ENCODE measurements at places on chromosomes 11 and 22.

- no peak for DNase-seq
Observed at GRCh38 chr22:49412236-49412635, 415.4 kb downstream of the BRD1 start.

DNA sequence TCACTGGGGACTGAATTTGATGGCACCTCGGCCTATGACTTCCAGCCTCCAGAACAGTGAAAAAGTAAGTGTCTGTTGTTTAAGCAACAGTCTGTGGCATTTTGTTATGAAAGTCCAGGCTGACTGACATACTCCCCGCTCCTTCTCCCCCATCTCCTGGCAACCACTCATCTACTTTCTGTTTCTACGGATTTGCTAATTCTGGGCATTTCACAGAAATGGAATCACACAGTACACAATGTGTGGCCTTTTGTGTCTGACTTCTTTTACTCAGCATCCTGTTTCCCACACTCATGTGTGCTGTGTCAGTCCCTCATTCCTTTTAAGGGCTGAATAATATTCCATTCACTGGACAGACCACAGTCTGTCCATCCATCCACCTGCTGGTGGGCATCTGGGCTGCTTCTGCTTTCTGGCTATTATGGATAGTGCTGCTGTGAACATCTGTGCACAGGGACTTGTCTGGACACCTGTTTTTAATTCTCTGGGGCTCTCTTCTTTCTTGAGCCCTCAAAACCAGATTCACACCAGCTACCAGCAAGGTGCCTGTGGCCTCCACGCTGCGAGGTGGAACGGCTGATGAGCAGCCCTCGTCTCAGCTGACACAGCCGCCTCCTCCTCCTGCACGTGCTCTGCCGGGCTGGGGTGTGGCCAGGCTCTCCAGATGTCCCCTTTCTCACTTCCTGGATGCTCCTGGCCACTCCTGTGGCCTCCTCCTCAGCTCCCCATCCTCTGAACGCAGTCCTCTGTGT lies 333.1 kb downstream of the CTTN start:
- DNase-seq: no peak

GRCh38 chr11:120131941-120132644 lies 5.8 kb downstream of the TRIM29 start:
- no peak for DNase-seq

GRCh38 chr11:10797001-10797400 lies 11.7 kb downstream of the EIF4G2 start:
- DNase-seq: no peak

GRCh38 chr11:75663808-75664207 lies 5.0 kb downstream of the MAP6 start:
- no peak for DNase-seq

DNA sequence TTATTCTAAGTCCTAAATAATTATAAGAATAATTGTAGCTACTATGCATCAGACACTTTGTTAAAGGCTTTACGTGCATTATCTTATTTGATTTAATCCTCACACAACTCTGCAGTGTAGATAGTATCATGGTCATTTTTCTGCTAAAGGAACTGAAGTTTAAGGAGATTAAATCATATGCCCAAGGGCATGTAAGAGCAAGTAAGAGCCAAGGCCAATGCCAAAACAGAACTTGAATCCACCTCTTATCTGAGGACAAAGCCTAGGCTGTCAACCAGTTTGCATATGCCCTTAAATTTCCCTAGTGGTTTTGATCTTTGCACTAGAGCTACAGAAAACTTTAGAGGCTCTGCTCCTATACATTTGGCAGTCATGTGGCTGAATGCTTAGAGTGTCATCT lies 65.6 kb upstream of the OR5AK2 start:
- no peak for DNase-seq

DNA sequence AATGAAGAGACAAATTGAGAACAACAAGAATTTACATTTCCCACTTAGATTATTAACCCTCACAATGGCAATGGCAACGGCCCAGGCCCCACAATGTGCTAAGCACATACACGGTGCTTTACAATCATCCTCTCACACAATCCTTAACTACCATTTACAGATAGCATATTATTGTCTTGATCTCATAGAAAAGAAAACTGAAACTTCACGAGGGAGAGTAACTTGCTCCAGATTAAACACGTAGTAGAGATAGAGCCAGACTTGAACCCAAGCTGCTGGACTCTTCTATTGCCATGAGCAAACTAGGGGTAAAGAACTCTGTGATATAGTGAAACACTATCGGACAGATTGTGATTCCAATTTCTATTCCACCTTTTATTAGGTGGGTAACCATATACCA lies 665.1 kb downstream of the DLG2 start:
- DNase-seq: no peak

GRCh38 chr22:27460591-27461347 lies 340.8 kb downstream of the MN1 start:
- no peak for DNase-seq

- no peak for DNase-seq
Observed at GRCh38 chr11:117560780-117561530, 233.3 kb downstream of the CEP164 start.

DNA sequence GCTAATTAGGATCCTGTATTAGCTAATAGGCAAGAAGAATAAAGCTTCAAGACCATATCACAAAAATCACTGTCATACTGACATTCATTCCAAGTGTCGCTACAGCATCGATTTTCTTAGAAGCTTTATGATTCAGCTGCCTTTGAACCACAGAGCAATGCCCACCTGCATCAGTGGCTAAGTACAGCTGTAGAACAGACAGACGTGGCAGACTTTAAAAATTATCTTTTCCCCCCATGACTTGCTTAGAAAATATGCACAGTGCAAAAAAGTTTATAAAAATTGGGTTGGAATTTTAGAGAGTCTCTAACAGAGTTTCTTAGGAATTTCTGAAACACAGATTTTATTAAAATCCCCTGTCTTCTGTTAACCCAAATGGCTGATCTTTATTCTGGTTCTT lies 120.8 kb downstream of the CADM1 start:
- DNase-seq: no peak

DNA sequence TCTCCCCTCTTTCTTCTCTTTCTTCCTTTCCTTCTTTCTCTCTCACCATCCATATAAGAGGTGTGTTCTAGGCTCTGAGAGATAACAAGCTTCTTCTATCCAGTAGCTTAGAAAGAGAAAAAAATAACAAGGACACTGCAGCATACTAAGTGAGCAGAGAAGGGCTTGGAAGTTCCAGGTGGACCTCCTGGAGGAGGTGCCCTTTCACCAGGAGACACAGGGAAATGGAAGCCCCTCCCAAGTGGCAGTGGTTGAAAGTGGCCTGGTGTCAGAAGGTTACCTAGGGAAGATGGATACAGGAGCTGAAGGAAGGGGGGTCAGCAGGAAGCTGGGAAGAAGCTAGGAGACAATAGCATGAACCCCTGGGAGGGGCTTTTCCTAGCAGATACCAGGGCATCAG lies 5.5 kb downstream of the DCHS1 start:
- no peak for DNase-seq

GRCh38 chr22:46390652-46391301 lies 55.3 kb downstream of the TRMU start:
- DNase-seq: no peak

GRCh38 chr11:100703801-100704575 lies 16.9 kb downstream of the ARHGAP42 start:
- DNase-seq: no peak

- DNase-seq: no peak
Observed at GRCh38 chr22:21599053-21599893, 30.5 kb downstream of the YDJC start.

- DNase-seq: no peak
Observed at GRCh38 chr11:128399251-128400121, 187.9 kb downstream of the ETS1 start.

- DNase-seq: peak; percentile 12
Observed at GRCh38 chr11:4134806-4135205, 40.2 kb downstream of the RRM1 start.

DNA sequence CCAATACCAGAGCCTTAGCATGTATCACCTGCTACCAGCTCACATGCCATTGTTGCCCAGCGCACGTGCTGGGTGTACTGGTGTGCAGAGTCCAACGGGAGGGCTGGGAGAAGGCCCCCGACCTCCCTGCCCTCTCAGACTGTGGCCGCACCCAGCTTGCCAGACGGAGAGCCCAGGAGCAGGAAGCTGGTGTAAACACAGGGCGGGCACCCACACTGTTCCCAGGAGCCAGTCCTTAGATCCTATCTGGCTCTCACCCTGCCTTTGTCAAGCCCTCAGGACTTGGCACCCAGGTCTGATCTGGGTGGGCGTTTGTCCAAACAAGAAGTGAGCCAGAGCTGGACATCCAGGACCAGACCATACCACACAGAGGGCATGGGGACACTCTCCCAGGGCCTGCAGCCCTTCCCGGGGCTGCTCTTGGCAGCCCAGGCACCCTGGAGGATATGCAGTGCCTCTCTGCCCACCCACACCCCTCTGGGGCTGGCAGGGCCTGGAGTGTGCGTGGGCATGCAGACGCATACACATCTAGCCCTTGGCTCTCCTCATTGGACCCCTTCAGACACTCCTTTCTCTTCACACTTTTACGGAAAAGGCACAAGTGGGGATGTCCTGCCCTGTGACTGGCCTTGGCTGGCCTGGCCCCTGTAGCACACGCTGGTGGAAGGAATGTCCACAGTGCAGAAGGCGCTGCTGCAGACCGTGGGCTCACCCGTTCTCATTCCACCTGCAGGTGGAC lies 19.9 kb upstream of the CLDN5 start:
- DNase-seq: no peak

DNA sequence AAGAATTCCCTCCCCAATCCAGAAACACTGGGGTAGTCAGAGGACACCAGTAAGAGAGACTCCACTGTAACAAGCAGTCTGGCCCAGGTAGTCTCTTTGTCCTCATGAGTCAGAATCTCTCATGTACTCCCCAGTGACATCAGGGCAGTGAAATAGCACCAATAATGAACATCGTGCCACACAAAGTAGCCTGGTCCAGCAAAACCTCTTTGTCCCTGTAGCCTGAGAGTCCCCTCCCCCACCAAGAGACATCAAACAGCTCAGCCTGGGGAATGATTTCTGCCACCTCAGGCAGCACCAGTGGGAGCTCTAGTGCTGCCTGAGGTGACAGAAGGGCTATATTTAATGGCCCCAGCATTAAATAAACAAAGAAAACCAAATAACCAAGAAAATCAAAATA lies 88.1 kb downstream of the SBF2 start:
- no peak for DNase-seq

DNA sequence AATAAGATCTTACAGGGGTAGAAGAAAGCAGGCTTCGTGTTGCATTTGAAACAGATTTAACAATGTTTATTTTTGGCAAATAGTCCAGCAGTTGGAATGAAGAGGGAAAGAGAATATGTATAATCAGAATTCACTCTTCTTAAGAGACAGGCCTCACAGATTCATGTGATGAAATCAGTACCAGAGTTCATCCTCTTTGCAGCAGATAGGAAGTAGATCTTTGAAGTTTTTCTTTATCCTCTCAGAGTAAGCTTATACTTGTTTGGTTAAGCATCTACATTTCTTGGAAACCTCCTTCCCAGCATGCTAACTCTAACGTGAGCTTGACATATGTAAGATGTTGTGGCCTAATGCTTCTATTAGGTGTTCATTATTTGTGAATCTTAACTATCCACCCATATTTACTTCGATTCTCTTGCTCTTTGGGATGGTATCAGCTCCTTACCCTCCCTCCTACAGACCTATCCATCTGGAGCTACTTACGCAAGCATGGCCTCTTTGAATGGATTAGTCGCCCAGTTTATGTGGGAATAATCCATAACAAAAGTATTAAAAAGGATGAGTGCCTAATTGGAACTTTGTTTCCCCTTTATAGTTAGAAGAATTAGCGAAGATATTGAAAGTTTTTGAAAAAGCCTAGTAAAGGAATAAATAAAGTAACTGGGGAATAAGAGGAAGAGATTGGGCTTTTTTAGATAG lies 80.1 kb downstream of the PRMT3 start:
- DNase-seq: no peak

GRCh38 chr11:2701230-2701629 lies 1.4 kb upstream of the KCNQ1OT1 start:
- no peak for DNase-seq

GRCh38 chr11:79198898-79199250 lies 242.0 kb downstream of the TENM4 start:
- DNase-seq: no peak

- DNase-seq: no peak
Observed at GRCh38 chr11:92839450-92839849, 130.0 kb upstream of the MTNR1B start.

DNA sequence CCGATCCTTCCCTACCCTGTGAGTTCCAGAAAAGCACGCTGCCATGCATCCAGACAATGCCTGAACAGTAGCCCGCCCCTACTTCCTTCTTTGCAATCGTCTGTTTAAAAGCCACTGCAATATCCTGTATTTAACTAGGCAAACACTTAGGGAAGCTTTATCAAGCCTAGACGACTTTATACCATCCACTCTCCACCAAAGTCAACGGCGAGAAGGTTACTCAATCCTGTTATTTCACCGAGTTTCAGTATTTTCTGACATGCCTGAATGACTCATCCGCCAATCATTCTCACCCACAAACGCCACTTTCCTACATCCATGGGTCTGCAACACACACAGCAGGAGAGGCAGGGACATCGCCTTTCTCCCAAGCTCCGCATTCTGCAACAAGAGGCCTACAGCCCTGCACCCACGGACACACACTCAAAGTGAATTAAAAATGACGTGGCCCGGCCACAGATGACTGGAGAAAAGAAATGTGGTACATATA lies 9.3 kb downstream of the CELSR1 start:
- no peak for DNase-seq

- peak; percentile 49 for DNase-seq
Observed at GRCh38 chr22:26891429-26891828, 234.0 kb downstream of the MIAT start.

DNA sequence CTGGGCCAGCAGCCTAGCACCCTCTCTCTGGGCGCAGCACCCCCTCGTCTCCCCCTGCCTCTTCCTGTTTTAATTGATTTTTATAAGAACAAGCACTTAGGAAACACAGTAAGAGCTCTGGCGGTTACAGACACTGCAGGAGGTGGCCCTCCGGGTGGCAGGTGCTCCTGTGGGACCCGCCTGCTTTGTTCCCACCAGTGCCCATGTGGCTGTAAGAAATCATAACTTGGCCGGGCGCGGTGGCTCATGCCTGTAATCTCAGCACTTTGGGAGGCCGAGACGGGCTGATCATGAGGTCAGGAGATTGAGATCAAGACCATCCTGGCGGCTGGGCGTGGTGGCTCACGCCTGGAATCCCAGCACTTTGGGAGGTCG lies 18.4 kb downstream of the TSPAN4 start:
- no peak for DNase-seq

GRCh38 chr11:60377401-60378136 lies 763 bp upstream of the MS4A7 start:
- no peak for DNase-seq

GRCh38 chr11:93529707-93530467 lies 13.3 kb downstream of the SMCO4 start:
- DNase-seq: no peak

Measured in astrocyte of the cerebellum (primary cell).